CD4-positive, alpha-beta T cell treated with Interleukin-21 for 1 hour (primary cell): ENCODE measurements at places on chromosomes 2 and 18.

GRCh38 chr2:226798422-226799210 is 1.0 kb downstream of the IRS1 start:
- DNase-seq, result peak; percentile 36

GRCh38 chr18:8972116-8972515 is 130.4 kb upstream of the NDUFV2 start:
- DNase-seq, result no peak

DNA sequence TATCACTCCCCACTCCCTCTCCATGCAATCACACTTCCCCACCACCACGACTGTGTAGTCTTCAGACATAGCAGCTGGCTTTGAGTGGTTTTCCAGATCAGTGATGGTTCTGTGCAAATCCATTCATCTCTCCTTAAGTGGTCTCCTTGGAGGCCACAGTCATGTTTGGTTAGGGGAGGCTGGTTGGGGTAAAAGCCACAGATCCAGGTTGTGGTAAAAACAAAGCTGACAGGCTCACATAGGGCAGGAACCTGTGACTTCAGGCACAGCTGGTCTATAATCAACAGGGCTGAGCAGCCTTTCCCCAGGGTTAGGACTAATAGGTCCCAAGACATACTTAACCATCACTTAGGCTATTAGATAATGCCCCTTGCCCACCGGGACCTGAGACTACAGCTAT is 46.2 kb upstream of the FZD7 start:
- no peak for DNase-seq

- peak; percentile 60 for DNase-seq
Observed at GRCh38 chr2:88059979-88060906, 4.7 kb upstream of the KRCC1 start.

DNA sequence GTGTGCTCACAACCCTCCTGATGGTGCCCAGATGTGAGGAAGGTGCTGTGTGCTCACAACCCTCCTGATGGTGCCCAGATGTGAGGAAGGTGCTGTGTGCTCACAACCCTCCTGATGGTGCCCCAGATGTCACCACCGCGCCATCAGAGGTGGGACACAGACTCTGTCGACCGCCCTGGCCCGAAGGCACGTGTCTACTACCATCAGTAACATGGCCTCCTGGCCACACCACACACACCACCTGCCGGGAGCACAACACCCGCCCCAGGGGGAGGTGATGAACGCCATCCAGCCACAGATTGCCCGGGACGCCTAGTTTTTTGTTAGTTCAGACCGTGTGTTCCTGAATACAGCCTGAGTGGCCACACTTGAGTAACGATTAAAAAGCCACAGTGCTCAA is 24.5 kb downstream of the HDAC4 start:
- no peak for DNase-seq

- DNase-seq, result no peak
Observed at GRCh38 chr18:47150824-47151366, 595 bp upstream of the HDHD2 start.

GRCh38 chr2:26615336-26615859 is 25.8 kb downstream of the CIB4 start:
- no peak for DNase-seq

- DNase-seq, result no peak
Observed at GRCh38 chr18:63089041-63089440, 230.5 kb downstream of the BCL2 start.

- no peak for DNase-seq
Observed at GRCh38 chr18:22546905-22547570, 129.3 kb upstream of the CTAGE1 start.

DNA sequence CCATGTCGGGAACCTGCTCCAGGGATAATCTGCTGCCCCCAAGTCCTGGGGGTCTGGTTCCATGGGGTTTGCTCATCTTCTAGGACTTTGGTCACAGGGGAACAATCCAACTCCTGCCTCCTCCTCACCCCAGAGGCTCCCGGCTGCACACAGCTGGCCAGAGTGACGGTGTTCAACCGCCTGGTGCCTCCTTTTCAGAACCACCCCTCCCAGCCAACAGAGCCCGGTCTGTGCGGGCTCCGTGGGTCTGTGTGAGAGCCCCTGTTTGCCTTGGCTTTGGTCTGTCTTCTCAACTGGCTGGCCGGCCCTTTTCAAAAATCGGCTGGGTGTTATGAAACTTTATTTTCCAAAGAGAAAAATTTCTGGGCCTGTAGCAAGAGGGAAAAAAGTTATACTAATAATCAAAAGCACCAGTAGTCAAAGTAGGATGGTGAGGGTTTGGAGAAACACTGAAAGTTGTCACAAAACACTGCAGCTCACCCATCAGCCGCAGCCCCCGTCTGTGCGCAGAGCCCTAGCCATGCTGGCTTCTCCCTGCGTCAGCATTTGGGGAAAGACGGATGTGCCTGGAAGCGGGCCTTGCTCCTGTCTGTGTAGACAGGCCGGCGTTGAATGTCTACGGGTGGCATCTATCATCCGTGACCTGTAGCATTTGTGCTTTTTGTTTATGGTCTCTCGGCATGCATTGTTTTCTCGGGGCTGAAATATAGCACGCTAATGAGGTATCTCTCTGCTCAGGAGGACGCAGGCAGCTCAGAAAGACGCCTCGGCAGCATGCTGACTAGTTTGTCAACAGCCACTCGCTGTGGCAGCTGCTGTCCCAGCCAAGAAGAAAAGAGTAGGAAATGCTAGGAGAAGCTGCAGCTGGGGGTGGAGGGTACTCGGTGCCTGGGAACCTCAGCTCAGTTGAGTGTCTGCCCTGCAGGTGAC is 138.6 kb downstream of the GLI2 start:
- no peak for DNase-seq

DNA sequence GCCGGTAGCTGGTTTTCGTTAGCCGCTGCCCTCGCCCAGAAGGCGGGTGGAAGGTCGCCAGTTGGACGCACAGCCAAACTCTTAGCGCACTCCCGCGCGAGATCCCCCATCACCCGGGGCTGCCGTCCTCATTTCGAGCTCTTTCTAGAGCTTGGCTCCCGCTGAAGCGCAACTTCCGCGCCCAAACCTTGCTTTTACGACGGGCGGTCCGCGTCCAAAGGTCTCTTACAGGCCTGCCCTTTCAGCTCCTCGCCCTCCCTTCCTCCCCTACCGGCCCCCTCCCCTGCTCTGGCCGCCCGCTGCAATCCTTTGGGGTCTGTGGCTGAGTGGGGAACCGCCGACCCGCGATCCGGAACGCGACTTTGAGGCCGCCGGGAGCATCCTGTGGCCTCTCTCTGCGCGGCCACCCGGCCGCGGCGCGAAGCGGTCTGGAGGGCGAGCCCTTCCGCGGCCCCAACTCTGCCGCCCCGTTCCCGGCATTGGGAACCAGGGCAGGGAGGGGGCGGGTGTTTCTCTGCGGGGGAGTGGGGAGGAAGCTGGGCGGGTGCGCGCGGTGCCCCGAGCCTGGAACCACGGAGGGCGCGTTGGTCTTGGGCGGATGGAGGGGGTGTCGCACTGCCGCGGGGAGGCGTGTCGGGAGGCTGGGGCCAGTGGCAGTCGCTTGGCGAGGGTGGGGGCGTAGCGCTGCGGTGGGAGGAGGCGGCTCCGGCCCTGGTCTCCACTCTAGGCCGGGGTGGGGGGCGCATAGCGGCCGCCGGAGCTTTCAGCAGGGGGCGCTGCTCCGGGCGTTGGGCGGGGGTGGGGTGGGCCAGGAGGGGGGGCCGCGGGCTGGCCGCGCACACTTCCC is at the start of gene GDF7:
GDF7 (plus strand) TSS at position 841 of the 847 bp plus-strand sequence. CDS start 96 bp downstream, outside the sequence.
- DNase-seq, result peak; percentile 29

DNA sequence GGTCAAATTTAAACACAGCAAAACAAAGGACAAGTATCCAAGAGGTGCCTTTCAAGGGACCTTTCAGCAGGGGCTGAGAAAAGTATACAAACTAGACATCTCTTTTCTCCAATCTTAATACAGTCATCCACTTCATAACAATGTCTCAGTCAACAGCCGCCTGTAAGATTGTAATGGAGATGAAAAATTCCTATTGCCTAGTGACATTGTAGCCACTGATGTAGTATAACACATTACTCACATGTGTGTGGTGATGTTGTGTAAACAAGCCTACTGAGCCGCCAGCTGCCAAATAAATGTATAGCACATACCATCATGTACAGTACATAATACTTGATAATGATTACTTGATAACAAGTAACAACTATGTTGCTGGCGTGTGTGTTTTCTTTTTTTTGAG is 31.0 kb downstream of the VIT start:
- DNase-seq, result no peak

DNA sequence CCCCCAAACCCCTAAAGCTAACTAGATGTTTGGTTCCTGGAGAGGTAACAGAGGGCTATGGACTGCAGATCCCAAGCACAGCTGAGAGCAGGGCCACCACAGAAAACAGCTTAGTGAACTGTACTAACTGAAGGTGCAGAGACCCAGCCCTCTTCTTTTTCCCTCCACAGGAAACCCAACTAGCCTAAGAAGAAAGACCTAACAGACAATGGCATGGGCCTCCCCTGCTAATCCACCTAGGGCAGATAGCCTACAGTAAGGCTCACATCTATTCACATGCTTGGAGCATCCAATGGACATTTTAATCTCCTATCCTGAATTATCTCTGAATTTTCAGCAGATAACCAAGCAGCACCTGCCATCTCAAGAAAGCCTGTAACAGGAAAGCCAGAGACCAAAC is 8.8 kb upstream of the FECH start:
- DNase-seq, result no peak

GRCh38 chr18:47772374-47773248 is 157.8 kb downstream of the SMAD2 start:
- DNase-seq, result peak; percentile 40

GRCh38 chr2:145751629-145752028 is 1231.7 kb upstream of the ZEB2 start:
- peak; percentile 20 for DNase-seq

GRCh38 chr2:147610496-147611040 is 234.3 kb upstream of the ACVR2A start:
- no peak for DNase-seq

GRCh38 chr2:207338610-207339009 is 172.9 kb upstream of the KLF7 start:
- DNase-seq, result no peak

GRCh38 chr2:225272173-225272572 is 127.3 kb upstream of the NYAP2 start:
- DNase-seq, result no peak

DNA sequence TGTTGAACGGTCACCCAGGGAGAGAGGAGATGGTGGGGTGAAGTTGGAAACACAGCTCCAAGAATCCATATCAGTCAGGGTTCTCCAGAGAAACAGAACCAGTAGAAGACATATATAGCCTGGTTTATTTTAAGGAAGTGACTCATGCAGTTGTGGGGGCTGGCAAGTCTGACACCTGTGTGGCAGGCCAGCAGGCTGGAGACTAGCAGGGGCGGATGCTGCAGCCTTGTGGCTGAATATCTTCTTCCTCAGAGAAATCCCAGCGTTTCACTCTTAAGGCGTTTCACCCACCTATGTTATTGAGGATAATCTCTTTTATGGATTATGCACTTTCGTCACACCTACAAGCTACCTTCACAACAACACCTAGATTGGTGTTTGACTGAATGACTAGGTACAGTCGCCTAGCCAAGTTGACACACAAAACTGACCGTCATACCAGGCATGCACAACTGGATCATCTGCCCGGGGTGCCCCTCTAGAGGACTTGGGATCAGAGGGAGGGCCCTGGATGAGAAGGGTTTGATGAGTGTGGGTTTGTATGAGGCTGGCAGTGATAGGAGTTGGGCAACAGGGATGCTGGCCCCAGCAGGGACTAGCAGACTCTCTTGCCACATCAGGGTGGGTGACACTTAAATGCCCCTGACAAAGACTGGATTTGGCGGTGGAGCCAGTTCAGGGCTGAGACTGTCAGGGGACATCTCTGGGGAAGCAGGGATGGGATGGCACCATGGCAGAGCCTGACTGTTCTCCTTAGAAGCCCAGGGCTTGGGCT is 23.4 kb downstream of the MROH2A start:
- no peak for DNase-seq

GRCh38 chr2:84458551-84459017 is 496 bp downstream of the SUCLG1 start:
- peak; percentile 21 for DNase-seq

GRCh38 chr2:126620302-126620701 is 35.7 kb upstream of the GYPC start:
- DNase-seq, result no peak

- no peak for DNase-seq
Observed at GRCh38 chr18:35524226-35524625, 26.5 kb upstream of the INO80C start.

DNA sequence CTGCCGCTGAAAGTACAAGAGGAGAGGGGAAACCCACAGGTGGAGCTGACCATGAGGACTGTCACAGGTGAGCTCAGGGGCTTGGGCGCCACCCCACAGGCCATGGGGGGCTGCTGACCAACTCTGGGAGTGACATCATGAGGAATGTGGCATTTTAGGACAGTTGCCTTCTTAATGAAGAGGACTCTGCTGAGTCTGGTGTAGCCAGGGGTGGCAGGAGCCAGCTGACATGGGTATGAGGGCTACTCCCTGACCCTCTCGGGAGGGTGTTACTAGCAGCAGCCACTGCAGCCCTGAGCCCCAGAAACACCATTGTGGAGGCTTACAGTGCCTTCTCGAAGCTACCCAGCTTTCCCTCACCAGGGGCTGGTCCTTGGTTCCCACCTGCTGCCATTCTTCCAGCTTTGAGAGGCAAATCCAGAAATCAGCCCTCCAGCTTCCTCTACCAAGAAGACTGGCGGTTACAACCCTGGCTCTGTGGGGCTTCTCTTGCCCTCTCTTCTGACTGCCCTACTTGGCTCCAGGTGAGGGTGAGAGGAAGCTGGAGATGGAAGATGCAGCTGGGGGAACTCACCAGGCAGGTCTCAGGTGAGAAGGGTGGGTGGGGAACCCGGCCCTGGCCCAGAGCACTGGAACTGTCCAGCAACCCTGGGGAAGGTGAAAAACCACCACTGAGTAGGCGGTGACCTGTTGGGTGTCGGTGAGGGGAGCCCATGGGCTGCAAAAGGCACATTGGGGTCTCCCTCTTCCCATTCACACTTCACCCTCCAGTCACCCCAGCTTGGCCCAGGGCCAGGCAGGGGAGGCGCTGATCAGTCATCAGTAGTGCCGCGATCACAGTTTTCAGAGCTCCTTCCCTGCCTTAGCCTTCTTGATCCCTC is 98.5 kb downstream of the MCFD2 start:
- DNase-seq, result no peak

GRCh38 chr18:57131101-57131500 is 15.8 kb upstream of the BOD1L2 start:
- DNase-seq, result no peak

- DNase-seq, result no peak
Observed at GRCh38 chr18:57931038-57931437, 113.0 kb upstream of the NEDD4L start.

DNA sequence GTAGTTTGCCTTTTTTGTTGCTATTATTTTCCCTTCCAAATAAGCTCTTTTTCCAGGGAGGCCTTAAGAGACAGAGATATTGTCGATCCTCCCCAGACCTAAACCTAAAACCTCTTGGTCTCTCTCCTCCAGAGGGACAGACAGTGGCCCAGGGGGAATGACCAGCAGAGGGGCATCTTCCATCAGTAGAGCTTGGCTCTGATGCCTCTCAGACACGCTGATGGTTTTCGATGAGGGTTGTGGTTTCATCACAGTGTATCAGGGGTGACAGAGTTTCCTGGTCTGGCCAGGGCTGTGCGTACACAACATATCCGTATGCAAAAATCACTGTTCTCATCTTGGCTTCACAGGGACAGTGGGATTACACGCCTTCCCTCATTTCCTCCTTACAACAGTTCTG is 68.6 kb downstream of the GATA6 start:
- peak; percentile 50 for DNase-seq

- DNase-seq, result no peak
Observed at GRCh38 chr18:48374423-48375149, 34.6 kb downstream of the ZBTB7C start.

GRCh38 chr2:16584824-16585540 is 80.7 kb downstream of the CYRIA start:
- DNase-seq, result no peak
